ENCODE measurements at places on chromosomes 13 and 19.
A peak's percentile ranks its signal among the peaks of the same experiment; 100 is the strongest.

DNA sequence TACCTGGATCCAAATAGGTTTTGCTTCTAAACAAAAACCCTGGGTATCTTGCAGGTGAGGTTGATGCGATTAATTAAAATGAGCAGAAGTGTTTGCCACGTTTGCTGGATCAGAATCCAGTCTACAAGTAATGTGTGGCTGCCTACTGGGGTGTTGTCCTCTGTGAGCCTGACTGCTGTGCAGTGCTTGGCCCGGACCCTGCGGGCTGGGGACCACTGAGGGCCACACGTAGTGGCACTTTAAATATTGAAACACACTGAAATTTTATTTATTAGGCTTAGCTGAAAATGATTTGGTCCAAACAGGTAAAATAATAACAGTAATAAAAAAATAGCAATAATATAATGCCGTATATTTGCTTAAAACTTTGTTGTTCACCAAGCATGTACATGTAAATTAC, 338.0 kb downstream of the MYO16 start:
- DNase-seq, result no peak

- peak; percentile 59 for DNase-seq
Measured at GRCh38 chr19:48963371-48964204, 1.5 kb upstream of the FTL start.

GRCh38 chr19:55690109-55690768, 15.2 kb downstream of the EPN1 start:
- DNase-seq, result no peak

- DNase-seq, result no peak
Measured at GRCh38 chr13:86918682-86919081, 752.5 kb upstream of the SLITRK5 start.

GRCh38 chr13:110197026-110197425, 109.9 kb downstream of the COL4A1 start:
- DNase-seq, result no peak

DNA sequence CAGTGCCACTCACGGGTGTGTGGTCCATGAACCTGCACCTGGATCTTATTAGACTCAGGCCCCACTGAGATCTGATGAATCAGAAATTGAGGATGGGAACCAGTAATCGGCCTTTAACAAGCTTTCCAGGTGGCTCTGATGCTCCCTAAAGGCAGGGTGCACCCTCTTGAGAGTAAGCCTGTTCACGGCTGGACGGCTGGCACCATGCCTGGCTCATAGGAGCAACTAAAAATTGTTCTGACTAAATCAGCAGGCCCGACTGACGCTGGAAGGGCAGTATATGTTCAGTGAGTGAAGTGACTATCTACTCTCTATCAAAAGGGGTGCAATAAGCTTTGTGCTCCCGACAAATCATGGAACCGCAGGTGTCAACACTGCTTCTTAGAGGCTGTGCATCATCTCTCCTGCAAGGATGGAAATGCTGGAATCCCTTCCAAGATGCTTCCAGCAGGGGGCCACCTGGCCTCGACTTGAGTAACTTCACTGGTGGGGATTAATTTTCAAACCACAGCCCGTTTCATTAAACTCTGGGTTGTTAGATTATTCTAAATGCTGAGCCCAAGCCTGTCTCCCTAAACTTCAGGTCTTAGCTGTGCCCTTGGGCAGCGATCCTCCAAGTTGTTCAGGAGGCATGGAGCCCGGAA, 28.4 kb downstream of the TMTC4 start:
- DNase-seq, result no peak

DNA sequence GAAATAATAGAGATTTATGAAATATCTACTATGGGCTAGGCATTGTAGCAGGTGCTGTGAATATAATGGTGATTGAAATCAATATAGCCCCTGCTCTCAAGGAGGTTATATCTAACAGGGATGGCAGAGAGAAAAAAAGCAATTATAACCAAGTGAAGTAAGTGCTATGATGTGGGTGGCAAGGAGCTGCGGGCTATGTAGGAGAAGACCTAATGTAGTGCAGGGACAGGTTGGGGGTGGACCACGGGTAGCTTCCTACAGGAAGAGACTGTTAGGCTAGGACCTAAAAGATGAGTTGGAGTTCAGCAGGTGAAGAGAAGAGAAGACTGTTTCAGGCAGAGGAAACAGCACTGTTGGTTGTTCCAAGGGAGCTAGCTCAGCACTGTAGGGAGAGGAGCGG, 311.0 kb downstream of the KCNRG start:
- DNase-seq, result no peak

GRCh38 chr19:45768655-45768983, 433 bp downstream of the SIX5 start:
- no peak for DNase-seq

DNA sequence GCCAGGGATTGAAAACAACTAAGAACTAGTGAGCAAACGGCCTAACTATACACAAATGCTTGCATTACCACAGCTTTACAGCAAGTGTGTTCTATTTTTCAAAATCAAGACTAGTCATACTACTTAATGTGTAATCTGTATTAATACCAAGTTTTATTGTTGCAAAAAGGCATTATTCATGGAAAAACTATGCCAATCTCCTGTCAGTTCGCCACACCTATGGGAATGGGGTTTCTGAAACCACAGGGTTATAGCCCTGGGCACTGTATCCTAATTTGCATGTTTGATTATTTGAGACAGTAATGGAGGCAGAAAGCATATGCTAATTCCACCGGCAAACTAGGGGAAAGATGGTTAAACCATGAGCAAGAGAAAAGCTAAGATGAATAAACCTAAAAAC, 14.3 kb downstream of the GAS6 start:
- DNase-seq, result no peak

- DNase-seq, result no peak
Measured at GRCh38 chr13:46667687-46668281, 114.8 kb downstream of the LRCH1 start.

DNA sequence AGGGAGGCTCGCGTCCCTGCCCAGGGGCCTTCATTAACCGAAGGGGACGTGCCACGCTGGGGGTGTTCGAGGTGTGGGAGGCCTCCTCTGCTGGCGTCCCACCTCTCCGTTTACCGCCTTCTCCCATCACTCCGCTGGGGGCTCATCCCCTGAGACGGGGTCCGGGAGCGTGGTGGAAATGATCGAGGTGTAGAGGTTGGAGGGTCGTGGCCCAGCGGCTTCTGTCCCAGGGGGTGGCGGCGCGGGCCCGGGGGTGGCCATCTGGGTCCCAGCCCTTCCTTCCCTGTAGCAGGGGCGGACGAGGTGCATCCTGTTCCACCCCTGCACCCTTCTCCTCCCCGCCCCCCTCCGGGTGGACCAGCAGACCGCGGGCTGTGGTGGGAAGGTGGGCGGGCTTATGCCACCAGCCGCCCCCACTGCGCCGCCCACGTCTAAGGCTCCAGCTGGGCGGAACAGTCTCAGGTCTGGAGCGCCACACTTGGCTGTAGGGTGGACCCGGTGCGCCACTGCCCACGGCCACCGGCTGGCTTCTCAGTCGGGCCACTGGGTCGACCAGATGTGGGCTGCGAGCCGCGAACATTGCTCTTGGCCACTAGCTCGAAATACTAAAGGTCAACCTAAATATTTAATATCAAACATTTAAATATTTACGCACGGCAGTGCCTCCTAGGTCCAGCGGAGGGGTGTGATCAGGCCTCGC, 69.5 kb downstream of the ZNF723 start:
- no peak for DNase-seq

DNA sequence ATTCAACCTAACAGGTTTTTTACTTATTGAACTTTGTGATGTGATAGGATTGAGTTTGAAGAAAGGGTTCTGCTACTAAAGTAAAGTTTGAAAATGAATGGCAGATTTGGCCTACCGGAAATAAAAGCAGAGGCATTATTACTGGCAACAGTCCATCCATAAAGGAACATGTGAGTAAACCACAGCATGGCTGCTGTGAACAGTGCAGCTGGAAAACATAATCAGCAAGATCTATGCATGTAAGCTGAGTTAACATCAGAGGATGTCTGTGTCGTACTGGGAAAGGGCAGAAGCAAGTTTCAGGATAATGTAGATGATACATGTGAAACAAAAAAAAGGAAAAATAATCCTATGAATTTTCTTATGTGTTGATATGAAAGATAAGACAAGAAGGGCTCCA, 87.6 kb downstream of the CYSLTR2 start:
- DNase-seq, result no peak

GRCh38 chr13:23510979-23511735, 59.1 kb upstream of the TNFRSF19 start:
- DNase-seq, result no peak

DNA sequence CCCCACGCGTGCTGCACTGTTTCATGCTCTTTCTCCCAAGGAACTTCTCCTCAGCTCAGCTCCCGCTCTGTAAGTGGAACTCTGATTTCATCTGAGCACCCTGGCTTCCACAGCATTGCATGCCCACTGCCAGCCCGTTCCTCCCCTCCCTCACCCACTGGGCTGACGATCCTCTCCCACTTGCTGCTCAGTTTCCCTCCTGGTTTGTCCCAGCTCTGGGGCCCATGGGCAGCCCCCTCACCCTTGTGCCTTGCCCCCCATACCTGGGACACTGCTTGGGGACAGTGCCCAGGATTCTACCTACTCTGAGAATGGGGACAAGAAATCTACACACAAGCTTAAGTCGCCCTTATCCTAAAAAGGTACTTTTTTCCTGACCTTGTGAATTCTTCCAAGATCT, 115.9 kb upstream of the C1QTNF9B start:
- DNase-seq, result no peak

DNA sequence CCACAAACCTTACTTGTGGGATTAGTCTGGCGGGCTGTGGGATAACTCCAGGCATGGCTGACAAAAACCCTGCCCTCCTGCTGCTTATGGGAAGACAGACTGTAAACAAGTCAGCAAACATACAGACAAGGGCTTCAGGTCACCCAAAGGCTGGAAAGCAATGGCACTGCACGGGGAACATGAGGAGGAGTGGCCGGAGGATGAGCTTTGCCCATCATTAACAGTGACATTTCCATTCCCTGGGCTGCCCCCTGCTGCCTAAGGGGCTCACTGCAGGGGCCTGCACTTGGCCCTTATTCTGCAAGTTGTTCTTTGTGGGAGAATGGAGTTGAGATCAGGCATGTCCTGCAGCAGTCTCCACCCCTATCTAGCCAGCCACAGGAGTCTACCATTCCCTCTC, 91.3 kb downstream of the UQCRFS1 start:
- DNase-seq, result no peak

- DNase-seq, result no peak
Measured at GRCh38 chr19:55461974-55462626, 658 bp upstream of the ISOC2 start.

DNA sequence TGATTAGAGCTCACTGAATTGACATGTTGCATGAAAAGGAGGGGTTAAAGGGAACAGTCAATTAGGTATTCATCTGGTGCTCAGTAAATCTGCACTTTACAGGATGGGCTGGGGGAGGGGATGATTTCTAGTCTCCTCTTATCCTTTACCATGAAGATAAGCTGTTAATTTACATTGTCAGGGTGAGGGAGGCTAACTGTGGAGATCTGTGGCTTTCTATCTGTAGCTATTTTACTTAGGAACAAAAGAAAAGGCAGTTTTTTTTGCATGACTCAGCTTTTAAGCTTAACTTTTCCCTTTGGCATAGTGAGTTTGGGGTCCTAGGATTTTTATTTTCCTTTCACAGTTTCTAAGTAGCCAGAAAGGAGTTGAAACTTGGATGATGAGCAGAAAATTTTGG, 253.3 kb downstream of the LMO7 start:
- DNase-seq, result no peak

DNA sequence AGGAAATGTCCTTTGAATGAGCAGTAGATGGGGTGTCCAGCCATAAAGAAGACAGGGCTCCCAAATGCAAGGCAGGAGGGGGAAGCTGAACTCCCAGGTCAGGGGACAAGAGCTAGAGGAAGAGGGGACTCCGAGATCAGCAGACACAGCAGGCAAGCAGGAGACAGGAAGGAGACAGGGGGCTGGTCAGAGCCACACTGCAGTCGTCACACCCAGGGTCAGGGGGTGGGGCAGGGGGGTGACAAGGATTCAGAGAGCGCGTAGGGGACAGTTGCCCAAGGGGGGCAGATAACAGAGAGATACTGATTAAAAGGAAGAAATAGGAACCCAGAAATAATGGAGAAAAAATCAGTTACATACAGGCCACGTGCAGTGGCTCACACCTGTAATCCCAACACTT, 3.2 kb downstream of the HSD17B14 start:
- no peak for DNase-seq

DNA sequence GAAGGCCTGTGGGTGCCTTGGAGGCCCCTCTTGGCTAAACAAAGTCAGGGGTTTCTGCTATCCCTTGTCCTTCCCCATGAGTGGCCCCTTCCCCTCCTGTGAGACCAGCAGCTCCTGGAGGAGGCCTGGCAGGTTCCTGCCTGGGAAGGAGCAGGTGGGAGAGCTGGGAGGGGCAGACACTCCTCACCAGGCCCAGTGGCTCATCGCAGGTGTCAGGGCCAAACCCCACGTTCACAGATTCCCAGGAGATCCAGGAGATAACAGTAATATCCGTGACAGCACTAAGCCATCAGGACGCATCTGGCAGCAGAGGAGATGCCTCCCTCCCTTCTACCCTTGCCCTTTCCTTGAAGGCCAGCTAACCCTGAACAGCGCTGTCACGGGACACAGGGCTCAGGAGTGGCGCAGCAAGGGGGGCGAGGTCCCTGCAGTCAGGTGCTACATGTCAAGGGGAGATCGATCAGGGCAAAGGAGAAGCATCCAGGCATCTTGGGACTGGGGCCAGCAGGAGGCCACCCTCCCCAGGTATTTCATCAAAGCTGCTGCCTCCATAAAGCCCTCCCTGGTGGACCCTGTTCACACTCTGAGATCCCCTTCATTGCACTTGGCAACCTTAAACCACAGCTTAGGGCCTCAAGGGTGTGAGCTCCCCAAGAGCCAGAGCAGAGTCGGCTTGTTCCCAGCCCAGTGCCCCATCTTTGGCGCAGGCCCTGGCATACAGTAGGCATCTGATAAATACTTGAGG, 4.8 kb downstream of the CEBPA start:
- no peak for DNase-seq

DNA sequence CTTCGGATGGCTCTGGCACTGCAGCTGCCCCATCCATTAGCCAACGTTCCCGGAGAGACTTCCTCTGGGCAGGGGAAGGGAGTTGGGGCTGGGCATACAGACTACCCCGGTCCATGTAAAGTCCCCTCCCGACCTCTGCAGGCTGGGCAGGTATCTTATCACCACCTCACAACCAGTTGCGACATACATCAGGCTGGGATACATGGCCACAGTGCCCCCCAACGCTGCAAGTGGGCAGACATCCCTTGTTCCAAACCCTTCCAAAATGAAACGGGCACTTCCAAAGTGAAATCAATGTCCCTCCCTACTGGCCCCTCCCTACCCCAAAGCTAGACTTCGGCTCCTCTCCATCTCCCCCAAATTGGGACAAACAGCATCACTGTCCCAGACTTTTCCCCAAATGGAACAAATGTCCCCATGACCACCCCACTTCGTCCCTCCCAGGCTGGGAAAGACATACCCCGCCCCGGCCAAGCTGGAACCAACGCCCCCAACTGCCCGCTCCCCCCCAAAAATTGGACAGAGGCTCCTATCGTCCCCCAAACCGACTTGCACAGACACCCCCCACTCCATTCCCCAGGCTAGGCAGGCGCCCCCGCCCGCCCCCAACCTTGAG, 5.0 kb downstream of the PALM3 start:
- DNase-seq, result no peak

GRCh38 chr19:44675521-44675920, 4.2 kb downstream of the CEACAM19 start:
- DNase-seq, result no peak

GRCh38 chr19:55525289-55526101, 11.4 kb downstream of the SBK2 start:
- no peak for DNase-seq

- peak; percentile 80 for DNase-seq
Measured at GRCh38 chr19:7197119-7197759, 97.0 kb downstream of the INSR start.

GRCh38 chr19:39377373-39378362, 13.2 kb downstream of the PAF1 start:
- no peak for DNase-seq
